ENCODE measurements at places on chromosomes 5 and 9.

- no peaks in the 10 kb centered on the region for H3K4me1 ChIP-seq
- DNase-seq = no peak
- H3K36me3 ChIP-seq = no peaks in the 10 kb centered on the region
- H3K4me3 ChIP-seq = no peak overlapping the region
These were observed 174.7 kb upstream of the NFIB start for GRCh38 chr9:14488421-14489190.

- DNase-seq = peak; percentile 94
- H3K4me3 ChIP-seq = peak within 1 kb of the TSS; percentile 95
- no peaks in the 10 kb centered on the region for H3K36me3 ChIP-seq
- peak within 1 kb of the TSS; percentile 24 for H3K27ac ChIP-seq
These were observed at the start of gene GEMIN5 for GRCh38 chr5:154937718-154938466. GEMIN5 (minus strand) TSS chr5:154938211; CDS start chr5:154938133, 78 bp downstream.

DNA sequence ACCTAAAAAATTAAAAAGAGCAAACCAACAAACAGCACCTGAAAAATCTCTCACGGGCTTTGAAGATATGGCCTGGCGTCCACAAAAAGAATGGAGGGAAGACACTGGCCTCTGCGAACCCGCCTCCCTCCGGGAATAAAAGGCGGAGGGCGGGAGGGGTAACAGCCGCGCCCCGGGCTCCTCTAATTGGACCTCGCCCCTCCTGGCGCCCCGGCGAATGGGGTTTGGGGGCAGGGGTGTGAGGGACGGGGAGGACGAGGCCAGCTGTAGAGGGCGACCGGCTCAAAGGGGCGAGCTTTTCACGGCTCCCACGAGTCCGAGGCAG lies 753 bp downstream of the FANCC start:
- no peaks in the 10 kb centered on the region for H3K27me3 ChIP-seq
- H3K27ac ChIP-seq = peak overlapping the region; percentile 91
- peak; percentile 59 for DNase-seq
- H3K4me1 ChIP-seq = 0 out of 2 replicates have a peak, but pooled peaks cover 9% of the 10 kb centered on the region

GRCh38 chr9:89576404-89576839 lies 28.4 kb upstream of the GADD45G start:
- DNase-seq = peak; percentile 51
- no peaks in the 10 kb centered on the region for H3K27me3 ChIP-seq
- H3K4me3 ChIP-seq = no peak overlapping the region
- no peaks in the 10 kb centered on the region for H3K4me1 ChIP-seq
- no peaks in the 10 kb centered on the region for H3K36me3 ChIP-seq
- no peak overlapping the region for H3K27ac ChIP-seq

DNA sequence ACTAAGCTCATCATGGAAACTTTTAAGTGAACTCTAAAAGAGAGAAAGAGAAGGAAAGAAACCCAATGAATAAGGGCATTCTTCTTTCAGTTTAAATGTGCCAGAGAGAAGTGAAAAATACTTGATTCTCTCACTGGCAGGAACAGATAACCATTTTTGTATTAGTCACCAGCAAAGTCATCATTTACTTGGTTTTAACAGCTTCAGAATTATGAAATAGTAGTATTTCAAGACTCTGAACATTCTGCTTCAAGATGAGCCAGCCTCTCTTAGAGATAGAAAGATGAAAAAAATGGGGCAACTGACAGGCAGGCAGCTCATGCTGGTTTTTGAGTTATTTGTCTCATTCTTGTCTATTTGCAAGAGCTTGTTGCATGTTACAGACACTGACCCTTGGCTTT lies 103.5 kb downstream of the GCNT1 start:
- peak; percentile 40 for DNase-seq
- H3K27me3 ChIP-seq = no peaks in the 10 kb centered on the region
- no peak overlapping the region for H3K4me3 ChIP-seq
- no peaks in the 10 kb centered on the region for H3K36me3 ChIP-seq
- H3K27ac ChIP-seq = peak overlapping the region; percentile 46

DNA sequence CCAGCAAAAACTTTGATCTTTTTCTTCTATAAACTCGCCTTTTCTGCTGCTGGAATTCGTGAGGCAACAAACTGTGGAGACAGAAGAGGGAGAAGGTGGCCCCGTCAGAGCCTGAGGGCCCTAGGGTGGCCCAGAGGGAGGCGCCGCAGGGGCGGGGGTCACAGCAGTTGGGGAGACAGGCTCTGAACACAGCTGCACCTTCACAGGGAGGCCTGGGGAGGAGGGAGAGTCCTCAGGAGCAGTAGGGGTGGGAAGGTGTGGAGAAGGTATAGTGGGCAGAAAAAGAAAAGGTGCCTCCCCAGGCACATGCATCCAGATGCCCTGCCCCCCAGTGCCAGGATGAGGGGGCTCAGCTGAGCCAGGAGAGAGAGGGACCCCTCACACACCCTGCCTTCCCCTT lies 15.1 kb downstream of the PHF19 start:
- no peaks in the 10 kb centered on the region for H3K4me1 ChIP-seq
- H3K36me3 ChIP-seq = peaks cover 5% of the 10 kb centered on the region
- no peak overlapping the region for H3K27ac ChIP-seq
- no peaks in the 10 kb centered on the region for H3K27me3 ChIP-seq
- DNase-seq = no peak
- no peak overlapping the region for H3K4me3 ChIP-seq

- no peak for DNase-seq
- no peaks in the 10 kb centered on the region for H3K4me1 ChIP-seq
- H3K36me3 ChIP-seq = no peaks in the 10 kb centered on the region
- no peak overlapping the region for H3K27ac ChIP-seq
- H3K27me3 ChIP-seq = no peaks in the 10 kb centered on the region
These were observed 106.3 kb upstream of the SNX2 start for GRCh38 chr5:122668552-122668951.

- H3K27me3 ChIP-seq = no peaks in the 10 kb centered on the region
- no peak for DNase-seq
- H3K36me3 ChIP-seq = no peaks in the 10 kb centered on the region
- no peak overlapping the region for H3K27ac ChIP-seq
- no peaks in the 10 kb centered on the region for H3K4me1 ChIP-seq
These were observed 325.2 kb upstream of the RPS23 start for GRCh38 chr5:82603033-82603987.

DNA sequence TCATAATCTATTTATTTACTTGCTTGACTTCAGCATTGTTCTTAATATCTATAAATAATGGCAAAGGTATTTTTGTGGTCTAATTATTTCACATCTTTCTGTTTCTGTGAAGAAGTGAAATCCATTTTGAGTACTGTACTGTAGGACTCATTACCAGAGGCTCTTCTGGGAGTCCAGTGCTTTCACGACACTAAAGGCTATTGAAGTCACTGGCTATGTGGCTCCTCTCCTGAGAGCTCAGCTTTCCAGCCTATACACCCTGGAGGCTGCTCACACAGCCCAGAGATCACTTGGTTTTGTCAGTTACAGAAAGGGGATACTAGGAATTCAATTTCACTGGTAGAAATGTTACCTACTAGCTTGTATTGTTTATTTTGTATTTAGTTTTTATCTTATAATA lies 547.3 kb downstream of the TAF11L14 start:
- H3K4me1 ChIP-seq = no peaks in the 10 kb centered on the region
- no peak overlapping the region for H3K27ac ChIP-seq
- no peaks in the 10 kb centered on the region for H3K27me3 ChIP-seq
- H3K4me3 ChIP-seq = no peak overlapping the region

DNA sequence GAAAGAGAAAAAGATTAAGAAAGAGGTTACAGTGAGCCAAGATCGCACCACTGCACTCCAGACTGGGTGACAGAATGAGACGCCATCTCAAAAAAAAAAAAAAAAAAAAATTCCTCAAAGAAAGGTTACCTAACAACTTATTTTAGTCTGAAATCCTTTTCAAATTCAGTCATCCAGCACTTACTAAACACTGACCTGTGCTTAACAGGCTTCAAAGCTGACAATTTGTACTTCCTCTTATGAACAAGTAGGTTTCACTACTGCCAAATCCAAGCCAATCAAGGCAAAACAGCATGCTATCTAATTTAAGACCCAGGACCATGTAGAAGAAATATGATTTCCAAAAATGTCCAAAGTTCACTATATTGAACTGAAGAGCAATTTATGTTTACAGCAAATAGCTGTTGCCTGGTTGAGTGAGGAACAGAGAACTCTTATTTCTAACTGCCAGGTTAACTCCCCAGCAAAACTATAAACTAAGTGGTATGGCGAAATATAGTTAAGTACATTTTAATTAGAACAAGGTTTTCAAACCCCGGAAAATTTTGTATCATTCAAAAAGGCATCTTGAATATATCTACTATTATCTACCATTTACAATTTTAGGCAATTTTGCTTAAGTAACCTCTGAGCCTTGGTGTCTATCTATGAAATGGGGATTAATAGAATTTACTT lies 13.4 kb downstream of the PWWP2A start:
- no peak overlapping the region for H3K4me3 ChIP-seq
- no peaks in the 10 kb centered on the region for H3K27me3 ChIP-seq
- no peak for DNase-seq
- H3K4me1 ChIP-seq = peaks cover 6% of the 10 kb centered on the region

DNA sequence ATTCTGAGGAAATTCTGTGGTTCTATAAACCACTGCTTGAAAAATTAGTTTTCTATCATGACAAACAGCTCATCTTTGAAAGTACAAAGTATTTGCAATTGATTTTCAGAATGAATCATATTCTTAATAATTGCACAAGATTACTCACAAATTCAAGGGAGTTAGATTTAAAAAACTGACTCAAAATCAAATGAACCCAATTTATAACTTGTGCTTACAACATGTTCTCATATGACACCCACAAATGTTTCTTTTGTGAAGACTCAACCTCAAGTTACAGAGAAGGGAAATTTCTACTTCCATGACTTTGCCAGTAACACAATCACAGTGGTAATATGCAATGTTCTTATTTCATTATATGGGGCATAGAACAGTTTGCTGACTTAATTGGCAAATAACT lies 272.0 kb upstream of the ACTBL2 start:
- H3K4me1 ChIP-seq = no peaks in the 10 kb centered on the region
- H3K4me3 ChIP-seq = no peak overlapping the region
- no peak for DNase-seq
- H3K27me3 ChIP-seq = no peaks in the 10 kb centered on the region
- no peaks in the 10 kb centered on the region for H3K36me3 ChIP-seq
- no peak overlapping the region for H3K27ac ChIP-seq

DNA sequence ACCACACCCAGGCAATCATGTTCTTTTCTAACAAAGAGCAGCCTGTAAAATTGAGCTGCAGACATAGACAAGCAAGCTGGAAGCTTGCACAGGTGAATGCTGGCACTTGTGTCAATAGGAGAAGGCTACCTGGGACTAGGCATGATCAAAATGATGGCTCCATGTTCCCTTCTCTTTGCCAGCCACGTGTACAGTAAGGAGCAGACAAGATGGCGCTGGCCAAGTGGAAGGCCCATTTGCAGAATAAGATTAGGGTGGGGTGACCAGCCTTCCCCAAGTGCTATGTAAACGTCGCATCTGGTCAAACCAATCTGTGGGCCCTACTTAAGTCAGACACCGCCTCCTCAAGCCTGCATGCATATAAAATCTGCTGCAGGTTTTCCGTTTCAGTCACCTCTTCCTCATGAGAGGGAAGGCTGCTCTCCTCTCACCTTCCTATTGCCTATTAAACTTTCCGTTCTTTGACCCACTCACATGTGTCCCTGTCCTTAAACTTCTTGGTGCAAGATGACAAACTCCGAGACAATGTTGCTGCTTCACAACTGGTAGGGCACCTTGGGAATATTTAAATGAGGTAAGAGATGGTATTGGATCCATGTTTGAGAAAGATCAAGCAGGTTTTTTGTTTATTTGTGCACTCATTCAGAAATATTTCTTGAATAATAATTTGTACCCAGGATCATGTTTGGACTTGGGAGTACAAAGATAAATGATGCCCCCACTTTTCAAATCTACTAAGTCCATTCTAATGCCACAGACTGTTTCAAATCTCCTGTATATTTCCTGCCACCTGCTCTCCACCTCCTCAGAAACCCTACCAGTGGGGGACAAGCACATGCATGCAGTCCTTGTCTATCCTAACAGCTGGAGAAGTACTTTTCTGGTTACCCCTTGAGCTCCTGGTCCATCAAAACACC lies 30.7 kb upstream of the TGFBR1 start:
- 0 out of 2 replicates have a peak, but pooled peaks cover 8% of the 10 kb centered on the region for H3K4me1 ChIP-seq
- no peak overlapping the region for H3K4me3 ChIP-seq
- no peak for DNase-seq
- no peaks in the 10 kb centered on the region for H3K36me3 ChIP-seq

GRCh38 chr5:14930486-14930885 lies 58.9 kb upstream of the ANKH start:
- H3K36me3 ChIP-seq = no peaks in the 10 kb centered on the region
- no peaks in the 10 kb centered on the region for H3K4me1 ChIP-seq
- no peak overlapping the region for H3K27ac ChIP-seq
- no peak overlapping the region for H3K4me3 ChIP-seq
- no peak for DNase-seq

DNA sequence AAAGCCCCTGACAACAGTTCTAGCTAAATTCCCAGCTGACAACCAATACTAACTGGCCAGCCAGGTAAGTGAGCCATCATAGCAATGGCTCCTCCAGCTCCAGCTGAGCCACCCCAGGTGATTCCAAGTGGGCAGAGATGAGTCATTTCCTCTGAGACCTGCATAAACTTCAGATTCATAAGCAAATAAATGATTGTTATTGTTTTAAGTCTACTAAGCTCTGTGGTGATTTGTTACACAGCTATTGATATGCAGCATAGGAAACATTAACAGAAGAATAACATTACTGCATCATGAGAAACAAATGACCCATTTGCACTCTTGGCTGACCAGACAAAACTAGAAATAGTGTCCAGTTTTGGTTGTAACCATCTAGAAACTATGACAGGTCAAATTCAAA lies 60.3 kb downstream of the TTC39B start:
- DNase-seq = no peak
- no peak overlapping the region for H3K4me3 ChIP-seq
- no peaks in the 10 kb centered on the region for H3K36me3 ChIP-seq
- no peaks in the 10 kb centered on the region for H3K27me3 ChIP-seq
- H3K27ac ChIP-seq = no peak overlapping the region
- H3K4me1 ChIP-seq = no peaks in the 10 kb centered on the region

DNA sequence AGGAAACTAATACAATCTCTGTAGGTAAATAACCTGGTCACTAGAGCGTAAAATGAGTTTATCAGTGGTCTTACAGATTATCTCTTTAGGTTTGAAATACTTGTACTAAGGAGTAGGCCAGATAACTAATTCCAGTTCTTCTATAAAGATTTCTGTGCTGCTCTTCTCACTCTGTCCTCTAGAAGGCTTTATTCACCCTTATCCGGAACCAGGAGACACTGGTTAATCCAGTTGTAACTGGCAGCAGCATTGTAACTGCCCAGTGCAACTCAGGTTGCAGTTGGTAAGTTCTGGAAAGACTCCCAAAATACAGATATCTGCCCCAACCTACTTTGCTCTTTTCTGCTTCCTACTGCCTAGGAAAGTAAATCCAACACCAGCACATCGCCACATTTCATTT lies 19.8 kb downstream of the C5orf22 start:
- H3K4me1 ChIP-seq = no peaks in the 10 kb centered on the region
- H3K27ac ChIP-seq = no peak overlapping the region
- H3K4me3 ChIP-seq = no peak overlapping the region
- H3K27me3 ChIP-seq = no peaks in the 10 kb centered on the region

DNA sequence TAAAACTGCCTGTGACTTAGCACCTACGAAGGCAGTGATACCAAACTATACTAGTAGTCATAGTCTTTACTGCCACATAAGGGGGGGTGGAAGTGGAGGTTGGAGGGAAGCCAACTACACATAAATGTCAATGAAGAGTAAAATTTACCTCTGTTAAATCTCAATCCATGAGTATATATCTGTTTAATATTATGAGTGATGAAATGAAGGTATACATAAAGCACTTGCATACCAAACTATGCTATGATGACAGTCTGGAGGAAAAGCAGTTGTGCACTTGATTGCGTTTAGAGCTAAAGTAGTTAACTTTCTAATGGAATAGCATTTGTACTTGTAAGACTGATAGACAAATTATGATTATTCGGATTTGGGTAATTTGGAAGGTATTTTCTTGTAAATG lies 129.2 kb upstream of the POU5F2 start:
- H3K27ac ChIP-seq = no peak overlapping the region
- DNase-seq = no peak
- no peaks in the 10 kb centered on the region for H3K4me1 ChIP-seq
